ENCODE measurements at places on chromosomes 7 and 10.

DNA sequence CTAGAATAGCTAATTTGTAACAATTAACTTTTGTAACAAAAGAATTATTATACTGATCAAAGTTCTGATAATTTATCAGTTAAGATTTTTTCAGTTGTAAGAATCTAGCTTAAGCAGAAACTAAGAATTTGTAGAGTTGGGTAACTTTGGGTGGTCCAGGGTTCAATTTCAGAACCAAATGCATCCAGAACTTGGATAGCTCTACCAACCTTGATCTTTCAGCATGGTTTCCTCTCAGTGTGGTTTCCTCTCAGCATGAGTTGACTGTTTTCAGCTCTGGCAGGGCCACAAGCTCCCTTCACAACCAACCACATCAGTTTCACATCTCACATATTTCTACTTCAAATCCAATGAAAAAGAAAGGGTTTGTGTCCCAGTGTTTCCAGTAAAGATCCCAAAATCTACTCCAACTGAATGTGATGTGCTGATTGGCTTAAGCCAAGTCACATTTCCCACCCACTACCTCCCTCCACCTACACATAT, 3.3 kb upstream of the FAS start:
- no peak for DNase-seq

DNA sequence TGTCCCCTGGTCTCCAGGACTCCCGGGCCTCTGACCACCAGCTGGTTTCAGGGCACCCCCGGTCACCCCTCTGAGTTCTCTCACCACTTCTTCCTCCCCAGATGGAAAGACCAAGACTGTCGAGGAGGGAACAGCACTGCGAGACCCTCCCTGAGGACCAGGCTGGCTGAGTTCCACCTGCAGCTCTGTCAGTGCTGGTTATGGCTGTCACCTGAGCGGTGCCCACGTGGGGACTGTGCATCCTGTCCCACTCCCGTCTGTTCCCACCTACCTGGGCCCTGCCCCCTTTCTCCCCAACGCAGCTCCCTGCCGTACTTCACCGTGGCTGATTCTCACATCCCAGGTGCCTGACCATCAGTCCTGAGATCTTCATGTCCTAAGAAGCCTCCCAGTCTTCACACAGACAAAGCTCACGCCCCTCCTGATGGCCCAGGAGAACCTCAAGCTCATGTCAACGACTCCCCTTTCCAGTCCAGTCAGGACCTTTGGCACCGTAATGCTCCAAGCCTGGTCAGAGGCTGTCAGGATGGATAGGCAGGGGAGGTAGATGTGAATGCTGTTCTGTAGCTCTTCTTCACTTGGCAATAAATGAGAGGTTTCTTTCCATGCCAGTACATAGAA, 159.7 kb downstream of the USP6NL start:
- DNase-seq = no peak

DNA sequence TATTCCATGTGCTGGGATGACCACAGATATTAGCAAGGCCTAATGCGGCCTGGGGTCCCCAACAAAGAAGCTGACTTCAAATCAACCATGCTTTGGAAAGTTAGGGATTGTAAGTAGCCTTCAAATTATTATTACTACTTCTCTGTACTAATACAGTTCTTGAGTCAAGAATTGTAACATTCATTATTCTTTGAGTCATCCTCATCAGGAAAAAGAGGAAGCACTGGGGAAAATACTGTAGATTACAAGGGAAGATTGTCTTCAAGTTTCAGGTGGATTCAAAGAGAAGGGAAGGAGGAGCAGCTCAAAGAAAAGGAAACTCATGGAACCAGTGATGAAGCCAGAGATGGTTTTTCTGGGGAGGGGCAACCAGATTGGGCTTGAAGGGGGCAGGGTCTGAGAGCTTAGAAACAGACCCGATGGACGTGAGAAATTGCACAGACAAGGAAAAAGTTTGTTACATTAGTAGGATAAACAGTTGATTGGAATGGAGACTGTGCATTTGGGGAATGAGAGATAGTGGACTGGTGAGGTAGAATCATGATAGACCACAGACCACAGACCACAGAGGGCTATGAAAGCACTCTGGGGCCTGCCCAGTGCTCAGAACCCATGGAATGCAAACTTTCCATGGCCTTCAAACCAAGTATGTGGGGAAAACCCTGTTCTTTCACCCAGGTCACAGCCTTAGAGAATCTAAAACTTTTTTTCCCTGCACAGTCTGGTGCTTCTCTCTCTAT, 209.9 kb downstream of the ZNF365 start:
- no peak for DNase-seq

DNA sequence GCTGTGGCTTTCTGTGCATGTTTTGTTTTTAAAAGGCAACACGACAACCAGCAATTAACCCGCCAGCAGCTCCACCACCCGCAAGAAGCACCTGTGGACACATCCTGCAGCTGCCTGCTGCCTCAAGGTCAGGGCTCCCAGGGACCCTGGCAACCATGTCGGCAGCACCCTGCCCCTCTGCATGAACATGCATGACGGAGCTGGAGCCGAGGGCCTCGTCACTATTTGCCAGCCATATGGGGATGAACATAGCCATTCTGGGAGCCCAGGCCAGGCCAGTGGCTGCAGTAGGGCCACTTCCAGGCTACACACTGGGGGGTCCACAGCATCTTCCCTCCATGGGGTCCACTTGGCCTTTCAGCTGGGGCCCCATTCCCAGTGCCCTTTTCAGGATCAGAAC, 52.9 kb downstream of the CAMK2B start:
- DNase-seq = no peak

DNA sequence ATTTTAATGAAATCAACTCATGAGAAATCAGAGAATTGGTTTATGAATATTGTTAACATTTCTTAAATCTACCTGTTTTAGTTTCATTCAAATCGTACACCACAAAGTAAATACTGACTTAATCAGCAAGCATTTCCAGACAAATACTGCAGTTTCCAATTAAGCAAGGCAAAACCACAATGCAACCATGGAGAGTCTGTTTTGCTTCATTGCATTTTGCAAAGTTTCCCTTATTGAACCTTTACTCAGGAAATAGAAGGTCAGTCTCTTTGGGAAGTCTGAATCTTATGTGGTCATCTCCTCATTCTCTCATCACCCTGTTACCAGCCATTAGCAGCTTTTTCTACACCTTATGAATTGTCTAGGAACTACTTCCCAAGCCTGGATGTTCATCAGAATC, 400.5 kb downstream of the IPMK start:
- DNase-seq = no peak

- no peak for DNase-seq
Observed at GRCh38 chr10:122199070-122199469, 72.0 kb upstream of the BTBD16 start.
